Epithelial cell of proximal tubule (primary cell): ENCODE measurements at places on chromosomes 1 and 21. TPM values are rescaled to one million over a fixed set of nuclear protein-coding genes. Genes with fewer than 3 reads are reported as not detected.

The TCHH gene
- under 0.01 TPM in 1 of 2 replicates, not detected in the other for total RNA-seq

The BTBD19 gene
- 0.29 and 2.8 TPM in 2 replicates for total RNA-seq

The BCAN gene
- total RNA-seq: not detected in 2 replicates

The LCE2A gene
- total RNA-seq: not detected in 2 replicates

The MAP3K7CL gene
- total RNA-seq: 0.92 and 4.6 TPM in 2 replicates

The FMO4 gene
- 0.52 and 0.58 TPM in 2 replicates for total RNA-seq

The SELENON gene
- total RNA-seq: 31.2 and 35.1 TPM in 2 replicates

The PROK1 gene
- total RNA-seq: not detected in 2 replicates

The RAB13 gene
- total RNA-seq: 30.5 and 41.9 TPM in 2 replicates
